ENCODE measurements at places on chromosomes 5 and 9.
A peak's percentile ranks its signal among the peaks of the same experiment; 100 is the strongest.

DNA sequence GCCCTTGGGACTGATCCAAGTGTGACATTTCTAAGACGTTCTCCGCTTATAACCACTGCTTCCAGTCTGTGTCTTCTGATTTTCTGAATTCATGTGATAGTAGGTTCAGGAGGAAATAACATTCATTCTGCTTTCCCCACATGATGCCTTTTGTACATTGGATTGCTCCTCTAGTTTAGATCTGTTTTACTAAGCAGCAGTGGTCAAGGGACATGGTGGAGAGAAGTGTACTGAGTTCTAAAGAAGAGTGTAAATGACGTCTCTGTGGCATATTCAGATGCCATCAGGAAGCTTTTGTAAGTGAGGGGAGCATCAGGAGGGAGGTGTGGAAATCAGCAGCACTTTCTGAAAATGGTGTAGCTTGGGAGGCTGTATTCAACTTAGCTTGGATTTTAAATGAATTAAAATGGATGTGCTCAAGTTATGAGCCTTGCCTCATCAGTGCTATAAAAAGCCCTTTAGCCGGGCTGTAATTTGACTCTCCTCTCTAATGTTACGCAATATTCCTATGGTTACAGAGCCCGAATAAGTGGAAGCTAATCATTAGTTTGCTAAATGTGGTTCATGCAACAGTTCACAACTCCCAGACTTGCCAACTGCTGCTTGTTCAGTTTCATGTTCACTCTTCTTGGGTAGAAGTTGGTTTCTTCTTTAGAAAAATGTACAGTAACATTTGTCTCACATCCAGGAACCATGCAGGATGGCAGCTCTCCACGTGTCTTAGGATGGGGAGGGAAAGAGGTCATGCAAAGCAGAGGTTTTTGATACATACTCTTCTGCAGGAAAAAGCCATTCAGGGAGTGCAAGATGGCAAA is 281.3 kb downstream of the ARHGAP26 start:
- DNase-seq: no peak

DNA sequence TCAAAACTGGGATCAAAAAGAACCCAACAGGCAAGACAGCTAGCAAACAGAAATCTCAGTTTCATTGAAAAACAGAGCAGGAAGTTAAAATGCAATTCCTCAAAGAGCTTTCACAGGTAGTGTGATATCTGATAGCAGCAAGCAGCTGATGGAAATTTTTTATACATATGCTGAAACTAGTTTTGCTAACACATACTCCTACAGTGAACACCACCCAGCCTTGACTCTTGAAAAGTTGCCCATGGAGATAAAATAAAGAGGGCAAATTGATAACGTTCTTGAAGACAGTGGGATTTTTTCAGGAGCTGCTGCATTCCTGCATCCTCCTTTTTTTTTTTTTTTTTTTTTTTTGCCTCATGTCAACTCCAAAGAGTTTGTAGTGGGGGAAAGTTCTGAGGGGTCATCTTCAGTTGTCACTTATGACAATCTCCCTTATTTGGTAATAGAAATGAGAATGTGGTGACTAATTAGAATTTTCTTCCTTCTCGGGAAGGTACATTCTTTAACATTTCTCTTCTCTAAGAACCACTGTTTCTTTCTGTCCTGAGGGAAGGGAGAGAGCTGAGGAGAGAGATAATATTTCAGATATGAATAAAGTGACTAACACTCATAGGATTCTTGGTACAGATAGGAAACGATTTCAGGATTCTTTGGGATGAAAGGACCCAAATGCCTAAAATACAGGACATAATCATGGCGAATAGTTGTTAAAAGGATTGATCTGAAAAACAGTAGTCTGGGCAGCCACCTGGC is 24.6 kb downstream of the SH3RF2 start:
- no peak for DNase-seq

DNA sequence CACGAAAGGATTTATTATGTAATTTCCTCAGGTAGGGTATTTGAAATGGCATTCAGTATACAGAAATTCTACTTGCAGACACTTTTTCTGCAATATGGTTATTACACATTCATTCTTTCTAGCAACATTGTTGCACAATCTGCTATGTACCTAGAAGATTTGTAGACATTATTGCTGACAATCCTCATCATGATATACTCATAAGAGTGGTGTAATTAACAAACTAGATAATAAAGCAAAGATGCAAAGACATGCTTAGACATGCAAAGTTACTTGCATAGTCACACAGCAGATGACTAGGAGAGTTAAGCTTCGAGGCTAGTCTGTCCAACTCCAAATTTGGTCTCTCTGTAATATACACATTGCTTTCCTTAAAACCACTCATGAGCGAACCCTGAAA is 317.1 kb downstream of the ASTN2 start:
- no peak for DNase-seq

- no peak for DNase-seq
Observed at GRCh38 chr5:36570301-36571095, 35.9 kb upstream of the SLC1A3 start.

- DNase-seq: no peak
Observed at GRCh38 chr9:24296124-24296523, 249.6 kb downstream of the IZUMO3 start.

GRCh38 chr5:112729630-112730029 is 8.1 kb upstream of the APC start:
- DNase-seq: no peak

DNA sequence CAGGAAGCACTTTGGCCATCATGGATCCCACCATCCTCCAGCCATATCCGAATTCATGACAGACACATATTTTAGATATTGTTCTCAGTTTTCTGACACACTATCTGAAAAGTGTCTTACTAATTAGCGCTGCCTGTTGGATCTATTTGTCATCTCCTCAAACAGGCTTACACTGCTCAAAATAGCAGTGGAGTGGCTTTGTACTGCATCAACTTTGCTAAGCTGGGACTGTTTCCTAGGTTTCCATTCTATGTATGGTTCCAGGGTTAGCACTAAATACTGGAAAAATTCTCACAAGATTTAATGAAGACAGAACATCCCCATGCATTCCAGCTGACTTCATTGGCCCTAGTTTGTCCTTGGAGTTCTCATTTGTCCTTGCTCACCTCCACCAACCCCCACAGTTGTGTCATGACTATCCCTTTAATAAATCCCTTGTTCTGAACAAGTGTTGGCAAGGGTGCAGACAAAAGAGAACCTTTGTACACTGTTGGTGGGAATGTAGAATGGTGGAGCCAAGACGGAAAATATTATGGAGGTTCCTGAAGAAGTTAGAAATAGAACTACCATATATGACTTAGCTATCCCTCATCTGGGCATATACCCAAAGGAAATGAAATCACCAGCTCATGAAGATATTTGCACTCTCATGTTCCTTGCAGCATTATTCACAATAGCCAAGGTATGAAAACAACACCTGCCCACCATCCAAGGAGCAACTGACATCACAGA is 136.5 kb upstream of the RAI14 start:
- no peak for DNase-seq

GRCh38 chr5:31855134-31856040 is 216.5 kb downstream of the PDZD2 start:
- DNase-seq: no peak

- no peak for DNase-seq
Observed at GRCh38 chr5:68441309-68442073, 225.9 kb downstream of the PIK3R1 start.

GRCh38 chr5:31807789-31808540 is 169.0 kb downstream of the PDZD2 start:
- no peak for DNase-seq

DNA sequence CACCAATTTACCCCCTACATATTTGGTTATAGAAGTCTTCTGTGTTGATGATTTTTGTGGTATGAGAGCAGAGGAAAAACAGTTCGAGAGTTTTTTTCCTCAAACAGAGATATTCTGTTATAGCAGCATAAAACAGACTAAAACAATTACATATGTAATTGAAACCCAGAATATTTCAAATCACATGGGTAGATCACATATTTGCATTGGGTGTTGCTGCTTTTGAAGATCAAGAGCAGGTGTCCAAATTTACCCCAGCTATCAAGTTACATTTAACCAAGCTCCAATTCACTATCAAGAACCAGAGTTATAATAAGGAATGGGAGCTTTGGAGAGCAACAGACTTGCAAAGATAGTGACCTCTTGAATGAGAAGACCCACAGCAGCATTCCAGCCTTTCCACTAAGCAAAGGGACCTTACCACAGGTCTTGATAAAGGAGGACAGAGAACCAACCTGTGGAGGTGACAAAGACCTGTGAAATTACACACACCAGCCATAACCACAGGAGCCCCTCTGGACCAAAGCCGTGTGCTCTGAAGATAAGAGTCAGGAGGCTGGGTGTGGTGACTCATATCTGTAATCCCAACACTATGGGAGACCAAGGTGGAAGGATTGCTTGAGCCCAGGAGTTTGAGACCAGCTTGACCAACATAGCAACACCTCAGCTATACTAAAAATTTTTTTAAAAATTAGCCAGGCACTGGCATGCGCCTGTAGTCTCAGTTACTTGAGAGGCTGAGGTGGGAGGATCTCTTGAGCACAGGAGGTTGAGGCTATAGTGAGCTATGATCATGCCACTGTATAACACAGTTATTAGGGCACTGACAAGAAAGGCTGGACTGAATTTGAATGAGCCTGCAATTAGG is 4.0 kb upstream of the CCL28 start:
- DNase-seq: no peak

- DNase-seq: no peak
Observed at GRCh38 chr5:157159209-157159751, 6.8 kb downstream of the GARIN3 start.

DNA sequence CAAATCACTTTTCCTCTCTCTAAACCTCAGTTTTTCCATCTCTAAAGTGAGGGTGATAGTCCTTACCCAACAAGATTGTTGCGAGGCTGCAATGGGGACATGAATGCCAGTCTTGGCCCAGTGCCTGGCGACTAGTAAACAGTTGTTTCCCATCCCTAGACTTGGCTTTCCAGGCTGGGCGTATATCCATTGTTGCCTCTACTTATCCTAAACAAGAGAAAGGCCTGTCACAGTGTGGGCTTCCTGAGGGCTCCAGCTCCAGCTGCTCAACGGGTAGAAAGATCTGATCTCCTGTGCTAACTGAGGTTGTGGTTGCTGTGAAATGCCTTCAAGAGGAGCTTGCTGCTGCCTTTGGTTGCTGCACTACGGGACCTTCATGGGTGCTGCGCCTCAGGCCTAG is 142.0 kb downstream of the NSG2 start:
- no peak for DNase-seq

DNA sequence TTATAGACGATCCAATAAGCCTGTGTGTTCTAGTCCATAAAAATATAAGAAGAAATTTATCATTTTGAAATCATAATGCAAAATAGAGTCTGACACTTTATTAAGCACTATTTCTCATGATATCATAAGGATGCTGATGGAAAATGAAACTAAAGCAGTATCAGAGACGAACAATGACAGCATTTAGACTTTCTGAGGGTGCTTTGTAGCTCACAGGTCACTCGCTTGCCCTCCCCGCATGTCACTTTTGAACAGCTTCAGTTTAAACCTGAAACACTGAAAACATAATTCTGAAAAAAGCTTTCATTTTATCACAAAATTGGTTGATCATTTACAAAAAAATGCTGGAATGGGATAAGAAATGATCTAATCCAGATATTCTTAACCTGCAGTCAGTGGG is 247.1 kb downstream of the EBF1 start:
- DNase-seq: no peak

GRCh38 chr5:95823738-95824609 is 1.4 kb upstream of the GLRX start:
- peak; percentile 35 for DNase-seq

- DNase-seq: no peak
Observed at GRCh38 chr9:132506977-132507669, 75.3 kb upstream of the BARHL1 start.

DNA sequence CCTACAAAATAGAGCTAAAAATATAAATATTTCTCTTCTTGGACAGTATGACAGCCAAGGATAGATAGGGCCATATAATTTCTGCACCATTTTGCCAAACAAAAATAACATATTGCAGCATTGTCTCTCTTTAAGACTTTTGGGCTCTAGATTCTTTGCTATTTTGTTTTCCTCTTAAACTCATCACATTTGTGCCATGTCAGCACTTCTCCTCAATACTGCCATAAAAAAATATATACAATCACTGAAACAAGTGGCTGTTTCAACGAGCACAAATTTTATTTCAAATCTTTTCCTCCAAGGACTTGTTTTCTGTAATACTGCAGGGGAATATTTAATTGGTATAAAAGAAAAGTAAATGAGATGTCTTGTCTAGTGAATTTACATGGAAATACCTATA is 1570.0 kb upstream of the NUDT12 start:
- no peak for DNase-seq

- no peak for DNase-seq
Observed at GRCh38 chr9:123360161-123361085, 4.4 kb downstream of the CRB2 start.

DNA sequence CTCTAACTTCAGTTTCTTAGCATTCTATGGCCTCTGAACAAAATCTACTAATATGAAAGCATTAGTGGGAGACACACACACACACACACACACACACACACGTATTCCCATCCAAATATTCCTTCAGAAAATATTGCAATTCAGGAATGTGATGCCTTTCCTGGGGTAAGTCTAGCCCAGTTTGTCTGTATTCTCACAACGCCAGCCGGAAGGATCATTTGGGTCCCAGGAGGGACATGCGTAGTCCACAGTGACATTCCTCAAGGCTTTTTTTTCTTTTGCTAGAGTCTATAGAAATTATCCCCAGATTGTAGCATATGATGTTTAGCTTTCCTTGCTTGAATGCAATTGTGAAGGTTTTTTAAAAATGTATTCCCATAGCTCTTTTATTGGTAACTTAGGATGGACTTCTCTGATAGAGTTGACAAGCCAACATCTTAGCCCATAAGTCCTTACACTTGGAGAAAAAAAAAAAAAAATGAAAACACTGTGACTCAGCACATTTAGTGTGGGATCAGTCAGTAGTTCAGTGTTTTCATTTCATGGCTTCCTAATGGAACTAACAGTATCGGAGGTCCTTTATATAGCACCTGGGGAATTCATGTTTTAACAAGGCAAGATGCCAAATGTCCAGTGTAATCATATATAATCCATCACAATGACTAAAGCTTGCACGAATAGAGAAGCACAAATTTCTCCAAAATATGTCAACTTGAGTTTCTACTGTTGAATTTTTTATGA is 316.5 kb downstream of the DIRAS2 start:
- DNase-seq: no peak

- DNase-seq: no peak
Observed at GRCh38 chr5:118529361-118530144, 458.8 kb downstream of the DTWD2 start.

DNA sequence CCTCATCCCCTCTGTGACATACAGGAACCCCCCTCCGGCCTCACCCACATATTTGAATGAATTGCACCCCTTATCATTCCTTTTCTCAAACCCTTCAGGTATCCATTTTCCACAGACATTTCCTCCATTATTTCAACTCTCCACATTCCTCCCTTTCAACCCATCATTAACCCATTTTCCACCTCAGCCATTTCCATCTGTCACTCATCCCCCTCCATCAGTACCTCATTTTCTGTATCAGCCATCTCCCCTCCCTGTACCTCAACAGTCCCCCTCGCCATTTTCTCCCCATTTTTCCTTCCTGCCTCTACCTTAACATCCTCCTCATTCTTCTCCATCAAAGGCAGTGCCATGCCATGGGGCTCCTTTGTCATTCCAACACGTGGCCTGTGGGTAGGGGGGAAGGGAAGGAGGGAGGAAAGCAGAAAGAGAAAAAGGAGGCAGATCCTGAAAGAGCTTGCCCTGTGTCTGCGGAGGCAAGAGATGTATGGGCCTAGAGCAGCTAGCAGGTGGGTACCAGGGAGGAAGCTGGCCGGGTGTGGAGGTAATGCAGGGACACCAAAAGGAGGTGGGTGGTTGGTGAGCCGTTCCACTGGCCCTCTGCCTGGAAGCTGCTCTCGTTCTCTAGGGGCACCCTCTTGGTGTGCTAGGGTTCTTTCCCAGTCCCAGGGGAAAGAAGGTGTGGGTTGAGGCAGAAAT is 1.5 kb downstream of the DNAJB5 start:
- no peak for DNase-seq
